Stimulated activated CD8-positive, alpha-beta memory T cell treated with anti-CD3 and anti-CD28 coated beads, Interleukin-4, amount 100 ng/mL, for 1 hour (primary cell): ENCODE measurements at places on chromosomes 1 and 21.

- no peak for DNase-seq
Measured at GRCh38 chr21:42793774-42794173, 85.6 kb downstream of the WDR4 start.

DNA sequence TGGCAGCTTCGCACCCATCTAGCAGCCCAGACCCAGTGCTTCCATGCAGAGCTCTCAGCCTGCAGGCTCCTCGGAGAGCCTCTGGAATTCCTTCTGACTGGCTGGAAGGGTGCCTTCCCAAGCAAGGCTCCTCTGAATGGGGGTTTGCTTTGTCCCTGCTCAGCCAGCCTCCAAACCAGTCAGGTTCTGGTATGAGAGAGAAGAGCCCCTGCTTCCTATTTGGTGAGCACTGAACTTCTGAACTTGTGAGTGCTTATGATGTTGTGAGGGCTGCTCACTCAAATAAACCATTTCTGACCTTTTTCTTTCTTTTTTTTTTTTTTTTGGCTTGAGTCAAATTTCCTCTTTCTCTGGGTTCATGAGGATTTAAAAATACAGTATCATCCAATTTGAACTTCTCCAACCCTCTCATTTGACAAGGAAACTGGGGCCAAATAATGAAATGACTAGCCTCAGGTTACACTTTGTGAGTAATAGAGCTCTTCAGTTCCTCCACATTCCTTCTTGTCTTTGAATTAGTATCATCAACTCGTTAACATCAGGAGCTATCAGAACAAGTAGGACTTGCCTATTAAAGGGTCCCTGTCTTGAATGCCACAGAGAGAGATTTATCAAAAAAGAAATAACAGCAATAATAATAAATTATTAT is 39.6 kb downstream of the GFI1 start:
- no peak for DNase-seq

- peak; percentile 52 for DNase-seq
Measured at GRCh38 chr1:197902454-197903195, at the start of gene C1orf53. Gene C1orf53, plus strand, starts transcription at chr1:197902630. Its CDS starts 20 bp downstream, at chr1:197902650.

- DNase-seq: no peak
Measured at GRCh38 chr1:26697978-26698849, 2.4 kb downstream of the ARID1A start.

DNA sequence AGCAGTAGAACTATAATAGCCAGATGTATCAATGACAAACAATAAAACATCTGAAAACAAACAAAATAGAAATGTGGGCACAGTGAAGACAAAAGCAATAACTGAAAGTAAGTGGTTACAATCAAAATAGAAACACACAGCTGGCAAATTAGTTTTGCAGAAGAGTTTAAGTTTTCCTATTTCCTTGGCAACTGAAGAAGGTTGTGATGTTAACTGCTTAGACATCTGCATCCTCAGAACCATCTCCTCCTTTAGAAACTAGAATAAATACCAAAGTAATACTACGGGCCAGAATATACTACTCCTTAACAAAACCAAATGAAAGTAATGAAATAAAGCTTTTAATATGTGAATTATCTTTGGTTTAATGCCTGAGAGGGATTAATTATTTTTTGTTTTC is 605.5 kb downstream of the LTN1 start:
- DNase-seq: no peak

- no peak for DNase-seq
Measured at GRCh38 chr1:232306269-232306961, 323.5 kb downstream of the SIPA1L2 start.

- no peak for DNase-seq
Measured at GRCh38 chr1:156623946-156624813, 5.0 kb downstream of the HAPLN2 start.

- no peak for DNase-seq
Measured at GRCh38 chr21:34266351-34266750, 97.5 kb upstream of the KCNE2 start.

DNA sequence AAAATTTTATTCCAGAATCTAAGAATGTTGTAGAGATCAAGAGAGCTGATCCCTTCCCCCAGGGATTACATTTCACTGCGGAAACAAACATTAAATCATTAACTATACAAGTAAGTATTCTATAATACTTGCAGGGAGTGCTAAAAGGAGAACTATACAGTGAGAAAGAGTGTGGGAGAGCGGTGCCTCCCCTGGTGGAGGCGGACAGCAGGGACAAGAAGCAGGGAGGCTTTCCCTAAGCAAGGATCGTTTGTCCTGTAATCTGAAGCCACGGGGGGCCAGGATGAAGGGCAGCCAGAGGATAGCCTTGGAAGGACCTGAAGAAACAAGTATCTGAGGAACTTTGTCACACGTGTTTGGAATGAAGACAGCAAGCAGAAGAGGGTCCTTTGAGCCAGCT is 40.1 kb downstream of the SLC9C2 start:
- no peak for DNase-seq

GRCh38 chr1:232378266-232379062 is 251.5 kb downstream of the SIPA1L2 start:
- DNase-seq: no peak

GRCh38 chr1:150895618-150896017 is 8.7 kb downstream of the CTXND2 start:
- no peak for DNase-seq

DNA sequence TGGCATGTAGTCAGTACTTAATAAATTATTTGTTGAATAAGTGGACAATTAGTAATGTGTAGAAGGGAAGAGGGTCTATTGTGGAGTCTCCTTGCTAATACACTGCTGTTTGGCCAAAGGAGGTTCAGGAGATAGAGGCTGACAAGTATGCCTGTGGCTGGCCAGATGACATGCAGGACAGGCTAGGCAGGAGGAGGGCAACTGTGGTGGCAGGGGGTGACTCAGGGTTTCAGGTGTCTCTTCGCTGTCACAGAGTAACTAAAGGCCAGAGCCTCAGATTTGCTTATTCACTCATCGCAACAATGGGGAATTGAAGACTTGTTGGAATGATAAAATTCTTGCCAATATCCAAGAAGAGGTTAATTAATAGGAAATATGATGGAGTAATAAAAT is 33.1 kb downstream of the THRAP3 start:
- DNase-seq: no peak

DNA sequence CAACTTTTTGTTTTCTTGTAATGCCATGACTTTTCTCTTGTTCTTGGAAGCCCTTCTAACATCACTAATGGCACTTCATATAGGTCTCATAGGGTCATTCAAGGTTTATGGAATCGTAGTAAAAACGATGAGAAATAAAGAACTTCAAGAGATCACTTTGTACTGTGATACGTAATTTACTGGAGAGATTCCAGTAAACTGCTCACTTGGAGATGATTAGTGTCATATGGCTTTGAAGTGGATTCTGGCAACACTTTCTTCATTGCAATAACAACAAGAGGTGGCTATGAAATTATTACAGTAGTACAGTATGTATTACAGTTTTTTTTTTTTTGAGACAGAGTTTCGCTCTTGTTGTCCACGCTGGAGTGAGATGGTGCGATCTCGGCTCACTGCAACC is 103.4 kb downstream of the RUSC1 start:
- DNase-seq: no peak

DNA sequence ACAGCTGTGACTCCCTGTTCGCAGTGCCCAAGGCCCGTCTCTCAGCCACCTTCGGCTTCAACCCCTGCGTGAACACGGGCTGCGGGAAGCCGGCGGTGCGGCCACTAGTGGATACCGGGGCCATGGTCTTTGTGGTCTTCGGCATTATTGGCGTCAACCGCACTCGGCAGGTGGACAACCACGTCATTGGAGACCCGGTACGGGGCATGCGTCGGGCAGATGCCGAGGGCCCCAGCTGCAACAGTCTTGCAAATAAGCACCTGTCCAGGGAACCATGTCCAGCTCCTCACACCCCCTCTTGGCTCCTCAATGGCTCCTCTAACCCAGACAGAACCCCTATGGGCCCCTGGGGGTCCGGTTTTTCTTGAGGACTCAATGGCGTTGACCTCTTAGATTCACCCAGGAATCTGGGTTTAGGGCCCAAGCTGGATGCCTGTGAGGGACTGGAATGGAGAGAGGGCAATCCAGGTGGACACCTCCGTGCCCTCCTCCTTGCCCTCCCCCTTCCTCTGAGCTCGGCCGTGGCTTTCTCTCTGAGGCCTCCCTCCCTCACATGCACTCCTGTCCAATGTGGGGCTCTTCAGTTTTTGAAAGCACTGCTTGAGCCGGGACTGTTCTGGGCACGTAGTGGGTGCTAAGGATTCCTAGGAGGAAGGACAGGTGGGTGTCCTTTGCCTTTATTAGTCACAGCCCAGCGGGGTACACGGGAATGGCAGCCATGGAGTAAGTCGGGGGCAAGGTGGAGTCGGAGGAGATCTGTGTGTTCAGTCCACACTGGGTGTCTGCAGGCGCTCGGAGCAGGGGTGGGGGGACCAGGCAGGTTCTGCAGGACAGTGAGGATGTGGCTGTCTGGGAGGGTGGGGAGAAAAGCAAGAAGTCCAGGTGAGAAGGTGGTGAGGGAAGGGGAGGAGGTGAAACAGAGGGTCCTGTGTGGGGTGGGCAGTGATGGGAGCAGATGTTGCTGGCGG is 51.1 kb downstream of the DISP3 start:
- DNase-seq: no peak

DNA sequence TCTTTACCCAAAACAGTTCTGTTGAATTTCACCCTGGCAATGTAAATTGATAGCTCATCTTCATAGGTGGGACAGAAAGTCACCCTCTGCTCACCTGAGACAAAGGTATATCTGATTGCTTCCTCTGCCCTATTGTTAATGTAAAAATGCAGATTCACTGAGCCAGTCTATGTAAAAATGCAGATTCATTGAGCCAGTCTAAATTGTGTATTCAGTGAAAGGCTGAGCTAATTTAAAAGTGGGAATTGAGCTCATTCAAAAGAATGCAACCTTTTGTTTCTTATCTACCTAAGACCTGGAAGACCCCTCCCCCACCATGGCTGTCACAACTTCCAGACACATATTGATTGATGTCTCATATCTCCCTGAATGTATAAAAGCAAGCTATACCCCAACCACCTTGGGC is 4.8 kb upstream of the MYSM1 start:
- DNase-seq: no peak

- no peak for DNase-seq
Measured at GRCh38 chr1:222767152-222767571, 30.2 kb downstream of the FAM177B start.

DNA sequence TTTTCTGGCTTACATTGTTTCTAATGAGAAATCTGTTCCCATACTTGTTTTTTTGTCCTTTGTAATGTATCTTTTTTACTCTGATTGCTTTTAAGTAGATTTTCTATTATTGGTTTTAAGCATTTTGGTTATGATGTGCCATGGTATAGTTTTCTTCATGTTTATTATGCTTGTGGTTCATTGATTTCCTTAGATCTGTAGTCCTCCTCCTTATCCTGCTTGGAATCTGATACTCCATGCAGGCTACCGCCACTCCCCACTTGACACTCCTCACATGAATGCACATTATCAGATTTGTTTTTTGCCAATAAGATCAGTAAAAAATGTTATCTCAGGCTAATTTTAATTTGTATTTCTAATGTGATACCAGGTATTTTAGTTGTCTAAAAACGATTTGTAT is 20.8 kb downstream of the UROD start:
- DNase-seq: no peak

DNA sequence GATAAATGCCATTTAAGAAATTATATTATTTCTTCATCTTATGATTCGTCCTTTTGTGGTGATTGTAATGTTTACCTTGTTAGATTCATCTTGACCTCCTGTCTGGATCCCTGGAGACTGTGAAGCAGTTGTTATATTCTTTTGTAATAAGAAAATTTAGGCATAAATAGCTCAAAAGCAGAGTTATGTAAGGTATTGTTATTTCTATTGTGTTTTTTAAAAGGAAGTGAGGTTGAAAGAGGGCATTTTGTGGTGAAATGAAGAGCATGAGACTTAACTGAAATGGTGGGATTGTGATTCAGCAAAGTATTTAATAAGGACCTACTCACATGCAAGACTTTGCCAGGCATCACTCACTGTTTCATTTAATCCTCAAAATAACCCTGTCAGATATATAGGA is 104.0 kb downstream of the PDE4B start:
- DNase-seq: no peak

- DNase-seq: no peak
Measured at GRCh38 chr1:169753549-169753948, 19.7 kb upstream of the SELE start.

GRCh38 chr21:33368124-33368523 is 35.1 kb upstream of the IFNGR2 start:
- DNase-seq: no peak

GRCh38 chr1:201895913-201896807 is 7.5 kb downstream of the SHISA4 start:
- DNase-seq: peak; percentile 59

GRCh38 chr1:30316056-30316455 is 407.3 kb downstream of the MATN1 start:
- no peak for DNase-seq

DNA sequence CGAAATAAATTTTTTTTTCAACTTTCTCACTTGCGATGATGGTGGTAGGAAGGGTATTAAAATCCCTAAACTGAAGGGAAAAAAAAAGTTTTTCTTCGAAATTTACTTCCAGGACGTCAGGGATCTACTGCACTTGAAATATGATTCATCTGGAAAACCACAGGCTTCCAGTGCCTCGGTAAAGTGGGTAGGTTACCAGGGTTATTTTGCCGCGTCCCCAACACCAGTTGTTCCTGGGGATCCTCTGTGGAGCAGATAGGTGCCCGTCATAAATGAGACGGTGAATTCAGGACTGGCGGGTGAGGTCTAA is 773 bp downstream of the RABIF start:
- no peak for DNase-seq

DNA sequence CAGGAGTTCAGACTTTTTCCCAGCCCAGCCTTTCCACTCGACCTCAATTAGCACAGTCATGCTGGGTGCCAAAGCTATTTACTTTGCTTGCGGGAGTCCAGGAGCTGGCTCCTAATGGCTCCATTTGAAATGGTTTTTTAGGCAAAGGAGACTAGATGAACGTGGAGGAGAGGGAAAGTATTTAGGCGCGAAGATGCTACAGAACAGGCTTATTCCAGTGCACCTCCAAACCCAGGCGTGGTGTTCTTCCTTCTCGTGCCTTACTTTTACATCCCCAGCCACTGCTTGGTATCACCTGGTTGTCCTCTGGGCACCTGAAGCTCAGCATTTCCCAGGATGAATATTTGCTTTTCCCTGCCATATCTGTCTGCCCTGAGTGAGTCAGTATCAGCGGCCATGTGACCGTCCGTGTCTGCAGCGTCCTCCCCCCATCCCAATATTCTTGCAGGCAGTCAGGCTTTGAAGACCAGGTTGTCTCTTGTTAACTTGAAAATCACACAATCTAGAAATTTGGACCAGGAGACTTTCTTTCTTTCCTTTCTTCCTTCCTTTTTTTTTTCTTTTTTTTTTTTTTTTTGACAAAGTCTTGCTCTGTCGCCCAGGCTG is 198.5 kb downstream of the DYRK1A start:
- no peak for DNase-seq
